ENCODE measurements at places on chromosomes 5 and 9.

DNA sequence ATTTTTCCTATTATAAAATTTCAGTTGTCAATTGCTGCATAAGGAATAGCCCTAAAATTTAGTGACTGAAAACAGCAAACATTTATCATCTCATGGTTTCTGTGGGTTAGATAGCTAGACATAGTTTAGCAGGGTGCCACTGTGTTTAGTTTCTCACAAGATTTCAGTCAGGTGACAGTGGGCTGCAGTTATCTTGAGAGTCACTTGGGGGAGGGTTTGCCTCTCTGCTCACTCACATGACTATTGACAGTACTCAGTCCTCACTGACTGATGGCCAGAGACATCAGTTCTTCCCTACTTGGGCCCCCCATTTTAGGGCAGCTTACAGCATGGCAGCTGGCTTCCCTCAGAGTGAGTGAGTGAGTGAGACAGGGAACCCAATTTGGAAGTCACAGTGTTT is 42.0 kb downstream of the PBX3 start:
- no peak for DNase-seq

- DNase-seq: peak; percentile 60
These were observed 110.0 kb upstream of the RPS23 start for GRCh38 chr5:82388181-82388580.

DNA sequence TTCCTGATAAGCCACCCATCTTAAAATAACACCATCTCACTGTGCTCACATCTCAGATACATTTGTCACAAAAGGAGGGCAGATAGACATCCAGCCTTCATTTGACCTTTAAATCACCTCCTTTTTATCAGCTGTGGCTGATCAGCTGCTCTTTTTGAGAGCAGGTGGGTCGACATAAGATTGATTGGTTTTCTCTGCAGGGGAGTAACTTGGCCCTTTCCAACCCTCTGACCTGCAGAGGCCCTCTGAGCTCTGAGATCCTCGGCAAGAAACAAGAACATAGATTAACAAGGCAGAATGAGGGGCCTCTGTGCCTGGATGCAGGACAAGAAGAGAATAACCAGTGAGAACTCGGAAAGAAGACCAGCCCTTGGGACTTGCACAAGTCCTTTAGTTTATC is 33.5 kb upstream of the GLRA1 start:
- DNase-seq: no peak

DNA sequence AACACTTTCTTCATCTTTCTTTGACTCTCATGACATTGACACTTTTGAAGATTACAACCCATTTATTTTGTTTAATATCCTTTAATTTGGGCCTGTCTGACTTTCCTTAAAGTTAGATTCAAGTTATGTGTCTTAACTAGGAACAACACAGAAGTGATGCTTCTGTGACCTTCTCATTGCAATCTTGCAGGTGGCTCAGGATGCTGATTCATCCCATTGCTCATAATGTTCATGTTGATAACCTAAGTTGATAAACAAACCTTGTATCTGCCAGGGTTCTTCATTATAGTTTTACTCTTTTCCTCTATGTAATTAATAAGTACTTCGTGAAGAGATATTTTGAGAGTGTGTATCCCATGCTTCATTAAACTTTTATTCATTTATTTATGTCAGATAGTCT is 107.2 kb upstream of the SHB start:
- DNase-seq: no peak

- no peak for DNase-seq
These were observed 89.6 kb downstream of the TRIM36 start for GRCh38 chr5:115079924-115080623.

- DNase-seq: no peak
These were observed 11.4 kb upstream of the CRHBP start for GRCh38 chr5:76941442-76941841.

DNA sequence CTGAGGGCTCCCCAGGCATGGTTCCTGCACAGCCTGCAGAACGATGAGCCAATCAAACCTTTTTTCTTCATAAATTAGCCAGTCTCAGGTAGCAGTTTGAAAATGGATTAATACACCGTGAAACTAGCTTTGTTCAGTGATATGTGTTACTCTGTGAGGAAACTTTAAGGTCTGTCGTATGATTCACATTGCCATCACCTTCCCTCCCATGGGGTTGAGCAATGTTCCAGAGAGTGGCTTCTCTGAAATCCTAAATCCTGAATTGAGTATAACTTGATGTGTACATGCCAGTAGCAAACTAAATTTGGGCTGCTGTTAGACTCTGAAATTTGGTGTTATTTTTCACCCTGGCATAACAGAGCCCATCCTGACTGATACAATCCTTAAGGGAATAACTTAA is 866.4 kb upstream of the C9orf72 start:
- DNase-seq: no peak
